ENCODE measurements at places on chromosomes 1 and 21.

DNA sequence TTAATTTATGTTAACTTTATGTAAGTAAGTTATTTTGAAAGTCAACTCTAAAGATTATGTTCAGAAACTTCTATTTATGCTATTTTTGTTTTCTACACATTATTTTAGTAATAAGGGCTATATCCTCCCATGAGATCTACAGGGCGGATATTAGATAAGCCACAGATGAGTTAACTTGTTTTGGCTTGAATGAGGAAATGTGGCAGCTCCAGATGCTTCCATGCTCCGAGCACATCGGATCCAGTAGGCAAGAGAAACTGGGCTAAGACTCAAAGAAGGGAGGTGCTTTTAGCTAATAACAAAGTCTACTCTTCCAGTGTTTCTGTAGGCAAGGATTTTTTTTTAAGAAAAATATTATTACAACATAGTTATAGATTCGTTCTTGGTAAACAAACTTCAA, 20.0 kb upstream of the LAMC1 start:
- no peak for DNase-seq

- DNase-seq = peak; percentile 36
Observed at GRCh38 chr1:155063550-155064110, at the start of gene EFNA4. Gene EFNA4 (plus strand): TSS chr1:155063740. CDS start chr1:155063824, 84 bp downstream.

GRCh38 chr1:210822932-210823331, 311.0 kb downstream of the KCNH1 start:
- DNase-seq = no peak

GRCh38 chr1:179194068-179194537, 35.4 kb downstream of the ABL2 start:
- no peak for DNase-seq

DNA sequence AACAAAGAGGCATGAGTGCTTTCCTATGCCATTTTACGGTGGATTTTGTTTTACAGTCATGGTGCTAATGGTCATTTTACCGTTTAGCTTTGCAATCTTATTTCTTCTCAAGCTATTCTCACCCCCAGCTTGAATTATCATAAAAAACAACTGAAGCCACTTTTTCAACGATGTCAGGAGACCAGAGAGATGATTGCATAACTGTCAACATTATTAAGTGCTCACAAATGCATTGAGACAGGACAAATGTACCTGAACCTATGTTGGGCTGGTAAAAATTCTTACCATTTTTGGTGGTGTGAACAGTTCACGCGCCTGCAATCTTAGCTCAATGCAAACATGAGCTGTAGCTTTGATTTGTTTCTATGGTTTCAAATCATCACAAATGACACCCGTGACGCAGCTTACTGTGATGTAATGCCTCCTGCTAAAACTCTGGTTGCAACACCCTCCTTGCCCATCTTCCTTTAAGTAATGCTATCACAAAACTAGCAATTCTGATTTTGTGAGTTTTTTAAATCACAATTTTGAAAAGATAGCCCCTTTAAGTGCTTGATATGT, 104.4 kb downstream of the UCHL5 start:
- no peak for DNase-seq

- DNase-seq = peak; percentile 13
Observed at GRCh38 chr1:178192686-178193085, 98.8 kb downstream of the RASAL2 start.

DNA sequence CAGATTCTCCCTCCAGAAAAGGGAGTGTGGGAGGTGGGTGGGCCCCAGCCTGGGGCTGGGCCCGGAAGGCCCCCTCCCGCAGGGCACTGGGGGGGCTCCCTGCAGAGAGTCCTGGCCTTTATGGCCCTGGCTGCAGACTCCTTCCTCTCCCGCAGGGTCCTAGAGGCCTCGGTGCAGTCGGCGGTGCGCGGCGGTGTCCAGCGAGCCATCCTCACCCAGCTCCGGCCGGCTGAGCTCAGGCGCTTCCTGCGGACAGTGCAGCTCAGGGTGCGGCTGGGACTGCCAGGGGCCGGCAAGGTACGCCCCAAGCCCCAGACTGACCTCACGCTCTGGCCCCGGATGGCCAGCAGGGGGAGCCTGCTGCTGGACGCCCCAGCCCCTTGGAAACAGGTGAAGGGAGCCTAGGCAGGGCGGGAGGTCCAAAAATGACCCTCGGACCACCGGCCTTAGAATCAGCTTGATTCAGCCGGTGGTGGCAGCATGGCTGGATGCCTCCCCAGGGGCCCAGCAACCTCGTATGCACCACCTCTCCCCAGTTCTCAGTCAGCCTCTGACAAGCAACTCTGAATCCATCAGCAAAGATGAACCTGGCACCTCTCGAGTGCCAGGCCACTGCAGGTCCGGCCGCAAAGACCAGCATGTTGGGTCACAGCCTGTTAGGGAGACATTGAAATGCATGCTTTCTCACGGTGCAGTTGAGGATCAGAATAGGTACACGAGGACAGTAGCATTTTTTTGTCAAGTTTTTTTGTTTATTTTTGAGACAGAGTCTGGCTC, 20.6 kb downstream of the MTHFR start:
- DNase-seq = no peak

GRCh38 chr1:111212634-111213335, 12.3 kb upstream of the DENND2D start:
- DNase-seq = no peak

DNA sequence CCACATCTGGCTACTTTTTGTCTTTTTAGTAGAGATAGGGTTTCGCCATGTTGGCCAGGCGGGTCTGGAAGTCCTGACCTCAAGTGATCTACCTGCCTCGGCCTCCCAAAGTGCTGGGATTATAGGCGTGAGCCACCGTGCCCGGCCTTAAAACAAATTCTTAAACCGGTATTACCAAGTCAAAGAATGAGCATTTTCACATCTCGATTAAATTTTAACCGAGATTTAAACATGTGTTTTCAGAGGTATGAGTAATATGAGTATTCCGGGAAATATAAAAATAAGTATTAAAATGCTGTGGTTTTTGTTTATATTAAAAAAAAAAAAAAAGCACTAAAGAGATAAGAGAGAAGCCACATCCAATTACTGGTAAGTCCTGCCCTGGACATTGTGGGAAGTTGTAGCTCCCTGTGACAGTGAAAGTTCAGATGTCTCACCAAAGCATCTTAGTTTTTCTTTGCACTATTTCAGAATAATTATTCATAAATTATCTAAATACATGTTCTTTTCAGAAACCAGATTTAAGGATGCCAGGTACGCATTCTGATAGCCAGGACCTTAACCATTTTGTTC, 24.9 kb downstream of the ZNF281 start:
- no peak for DNase-seq

- no peak for DNase-seq
Observed at GRCh38 chr1:149931212-149931790, 3.7 kb upstream of the SF3B4 start.

- DNase-seq = no peak
Observed at GRCh38 chr1:237901299-237901934, 10.7 kb upstream of the ZP4 start.

DNA sequence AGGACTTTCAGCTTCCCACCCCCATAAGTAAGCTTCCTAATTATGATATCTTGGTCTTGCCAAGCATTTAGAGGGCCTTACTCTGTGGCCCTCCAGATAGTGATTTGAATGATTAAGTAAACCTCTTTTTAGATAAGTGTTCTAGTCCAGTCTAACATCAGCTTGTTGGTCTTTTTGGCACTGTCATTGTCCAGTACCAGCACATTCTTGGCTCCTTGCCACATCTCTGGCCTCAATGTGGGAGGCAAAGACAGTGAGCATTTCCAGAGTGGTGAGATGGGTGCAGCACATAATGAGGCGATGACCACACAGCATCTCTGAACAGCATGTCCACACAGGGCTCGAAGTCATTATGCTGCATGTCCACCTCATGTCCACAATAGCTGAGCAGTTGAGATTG, 6.1 kb downstream of the CAPZA1 start:
- no peak for DNase-seq

GRCh38 chr1:3015744-3016143, 5.5 kb upstream of the ACTRT2 start:
- no peak for DNase-seq

- DNase-seq = no peak
Observed at GRCh38 chr1:7630378-7630777, 140.7 kb upstream of the VAMP3 start.

DNA sequence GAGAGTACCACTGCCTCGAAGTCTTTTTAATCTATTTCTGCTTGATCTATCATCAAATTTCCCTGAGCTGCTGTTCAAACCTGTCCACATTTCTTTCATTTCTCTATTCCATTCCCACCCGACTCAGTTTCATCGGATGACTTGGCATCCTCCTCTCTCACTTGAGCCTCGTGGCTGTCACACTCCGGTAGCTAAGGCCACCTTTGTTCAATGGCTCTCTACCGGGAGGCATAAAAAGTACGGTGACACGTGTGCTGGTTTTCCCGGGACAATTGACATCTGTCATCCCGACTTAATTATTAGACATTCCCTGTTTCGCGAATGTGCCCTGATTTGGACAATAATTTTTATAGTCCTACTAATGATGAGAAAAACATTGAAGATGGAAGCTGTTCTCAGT, 22.6 kb downstream of the MIS18A start:
- DNase-seq = no peak

GRCh38 chr1:22688466-22688865, 22.2 kb upstream of the EPHB2 start:
- DNase-seq = no peak

GRCh38 chr1:61215119-61215518, 132.8 kb downstream of the NFIA start:
- DNase-seq = no peak

DNA sequence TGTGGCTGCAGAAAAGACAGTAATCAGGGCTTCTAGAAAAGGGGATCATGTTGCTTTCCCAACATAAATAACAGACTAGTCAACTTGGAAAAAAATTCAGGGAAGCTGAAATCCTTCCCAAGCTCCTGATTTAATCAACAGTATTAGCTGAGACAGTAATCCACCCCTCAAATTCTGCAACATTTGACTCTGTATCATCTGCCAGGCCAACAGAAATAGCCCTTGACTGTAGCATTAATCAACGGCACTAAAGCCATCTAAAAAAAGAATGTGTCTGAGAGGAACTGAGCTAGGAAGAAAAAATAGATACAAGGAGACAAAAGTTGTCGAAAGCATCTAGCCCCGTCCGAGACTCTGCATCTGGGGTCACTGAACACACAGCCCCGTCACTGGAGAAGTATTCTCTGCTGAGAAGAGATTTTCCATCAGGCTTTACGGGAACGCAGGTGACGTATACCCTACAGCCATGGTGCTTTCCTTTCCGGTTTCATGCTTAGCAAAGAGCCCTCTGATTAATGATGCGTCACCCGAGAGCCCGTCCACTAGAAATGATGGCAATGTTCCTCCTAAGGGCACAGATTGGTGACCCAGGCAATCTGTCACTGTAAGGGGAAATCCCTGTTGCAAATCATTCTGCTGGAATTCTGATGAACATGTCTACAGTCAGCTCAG, 42.1 kb upstream of the TP53BP2 start:
- peak; percentile 88 for DNase-seq

DNA sequence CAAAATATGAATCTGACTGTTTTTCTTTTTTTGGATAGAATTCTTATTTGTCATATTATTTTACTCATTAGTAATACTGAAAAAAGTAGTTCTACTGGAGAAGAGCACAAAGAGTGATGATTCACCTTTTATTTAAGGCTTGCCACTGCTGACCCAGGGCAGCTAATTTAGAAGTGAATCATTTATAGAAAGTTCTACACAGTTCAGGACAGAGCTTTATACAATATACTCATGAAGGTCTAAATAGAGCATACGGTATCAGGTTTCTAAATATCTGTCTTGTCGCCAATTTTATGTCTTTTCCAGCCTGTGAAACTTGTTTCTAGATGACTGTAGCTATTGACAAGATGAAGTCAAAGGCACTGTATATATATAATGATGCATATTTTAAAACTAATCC, 25.0 kb downstream of the GIPC2 start:
- DNase-seq = peak; percentile 43

- DNase-seq = no peak
Observed at GRCh38 chr21:38925478-38925877, 119.7 kb downstream of the ETS2 start.

DNA sequence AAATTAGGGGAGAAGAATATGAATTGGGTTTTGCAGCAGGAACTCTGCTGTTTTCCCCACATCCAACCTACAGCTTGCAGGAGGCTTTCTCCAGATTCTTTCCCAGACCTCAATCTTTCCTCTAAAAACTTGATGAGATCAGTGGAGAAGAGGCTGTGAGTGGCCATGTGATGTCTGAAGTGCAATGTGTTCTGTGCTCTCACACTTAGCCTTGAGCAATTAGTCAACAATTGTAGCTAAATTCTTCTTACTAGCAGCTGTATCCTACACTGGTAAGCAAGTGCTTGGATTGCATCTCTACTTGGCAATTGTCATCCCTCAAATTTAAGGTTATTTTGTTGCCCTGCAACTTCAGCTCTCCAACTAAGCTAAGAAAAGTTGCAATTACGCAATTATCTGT, 807.3 kb upstream of the RGS18 start:
- no peak for DNase-seq

DNA sequence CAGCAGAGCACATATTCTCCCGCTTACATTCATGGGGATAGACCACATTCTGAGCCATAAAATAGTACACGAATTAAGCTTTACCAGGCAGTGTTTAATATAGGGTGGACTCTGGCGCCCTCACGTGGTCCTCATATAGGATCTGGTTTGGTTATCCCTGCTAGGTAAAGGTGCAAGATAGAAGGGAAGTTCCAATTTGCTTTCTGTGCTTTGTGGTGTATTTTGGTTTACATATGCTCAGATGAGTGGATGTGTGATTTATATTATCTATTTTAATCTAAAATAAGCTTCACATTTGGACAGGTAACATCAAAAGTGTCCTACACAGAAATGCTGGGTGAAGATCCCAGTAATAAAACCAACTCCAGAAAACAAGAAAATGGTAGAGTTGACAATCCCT, 3.6 kb downstream of the CR1 start:
- peak; percentile 10 for DNase-seq

- DNase-seq = no peak
Observed at GRCh38 chr1:30445449-30445848, 277.9 kb downstream of the MATN1 start.

- DNase-seq = no peak
Observed at GRCh38 chr1:220341126-220341525, 68.9 kb upstream of the RAB3GAP2 start.

- no peak for DNase-seq
Observed at GRCh38 chr1:101147381-101147780, 89.4 kb upstream of the S1PR1 start.

DNA sequence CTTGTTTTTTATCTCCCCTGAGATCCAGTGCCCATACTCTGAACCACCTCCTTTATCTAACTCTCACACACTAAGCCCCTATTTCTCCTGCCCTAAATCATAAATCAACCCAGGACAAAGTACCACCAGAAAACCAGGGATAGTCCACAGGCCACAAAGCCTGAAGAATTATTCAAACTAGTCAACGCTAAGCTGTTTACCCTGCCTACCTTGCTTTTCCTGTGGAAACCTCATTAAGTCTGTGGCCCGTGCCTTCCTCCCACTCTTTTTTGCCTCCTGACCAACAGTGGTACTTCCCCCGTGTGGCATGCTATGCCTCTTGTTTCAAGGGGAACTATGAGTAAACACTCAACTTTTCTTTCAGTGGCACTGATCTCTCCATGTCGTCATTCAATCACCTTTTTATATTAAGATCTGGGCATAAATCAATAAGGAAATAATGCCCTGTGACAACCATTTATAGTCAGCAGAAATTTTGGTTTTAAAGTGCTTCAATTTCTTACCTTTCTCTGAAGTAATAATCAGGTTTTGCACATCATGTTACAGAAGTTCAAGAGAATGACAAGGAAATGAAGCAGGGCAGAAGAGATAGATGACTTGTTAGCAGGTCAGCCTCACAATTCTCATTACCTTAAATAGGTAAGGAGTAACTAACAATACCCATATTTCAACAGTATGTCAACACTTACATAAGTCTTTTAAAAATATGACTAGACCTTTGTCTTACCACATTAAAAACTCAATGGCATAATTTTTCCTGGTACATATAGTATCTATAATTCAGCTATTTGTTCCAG, 32.1 kb downstream of the EYA3 start:
- no peak for DNase-seq
